ENCODE measurements at places on chromosomes 1 and 21.

DNA sequence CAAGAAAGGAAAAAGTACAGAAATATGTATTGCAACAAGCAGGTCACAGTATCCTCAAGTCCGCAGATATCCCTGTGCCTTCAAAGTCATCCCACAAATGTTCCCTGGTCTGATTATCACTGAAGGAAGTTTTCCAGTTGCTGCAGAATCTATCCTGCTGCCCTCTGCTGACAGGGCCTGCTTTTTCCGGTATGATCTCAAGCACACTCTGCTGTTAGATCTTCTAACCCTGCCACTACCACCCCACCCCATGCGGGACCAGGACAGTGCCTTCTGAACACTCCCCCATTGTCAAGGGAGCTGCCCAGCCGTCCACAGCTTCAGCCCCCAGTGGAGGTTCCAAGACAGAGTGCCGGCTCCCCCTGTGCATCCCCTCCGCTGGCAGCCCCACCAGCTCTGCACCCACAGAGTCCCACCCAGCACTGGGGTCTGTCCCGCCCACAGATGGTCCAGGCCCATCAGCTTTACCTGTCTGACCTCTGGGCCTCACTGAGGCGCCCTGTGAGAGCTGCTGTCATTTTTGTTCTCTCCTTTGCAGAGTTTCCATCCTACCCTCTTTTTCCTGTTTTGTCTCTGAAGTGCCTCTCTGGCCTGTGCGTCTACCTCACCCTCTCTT, 27.9 kb downstream of the FAM163A start:
- no peak for DNase-seq

GRCh38 chr1:24748191-24749121, 3.2 kb downstream of the CLIC4 start:
- DNase-seq: no peak

DNA sequence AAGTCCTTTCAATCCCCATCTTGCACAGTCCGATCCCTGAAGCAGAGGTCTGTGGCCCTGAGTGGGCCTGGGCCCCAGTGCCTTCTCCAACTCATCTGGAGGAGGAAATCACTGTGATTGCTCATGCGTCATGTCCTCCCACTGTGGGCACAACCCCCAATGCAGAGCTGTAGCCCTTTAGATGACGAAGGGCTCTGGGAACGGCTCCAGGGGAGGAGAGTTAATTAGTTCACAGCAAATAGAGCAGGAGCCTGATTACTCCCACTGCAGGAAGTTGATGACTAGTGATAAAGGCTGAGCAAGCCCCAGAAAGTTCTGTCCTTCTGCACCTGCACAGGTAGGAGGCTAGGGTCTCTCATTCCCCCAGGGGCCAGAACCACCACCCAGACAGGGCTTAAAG, 111.5 kb downstream of the CCDC185 start:
- DNase-seq: no peak

DNA sequence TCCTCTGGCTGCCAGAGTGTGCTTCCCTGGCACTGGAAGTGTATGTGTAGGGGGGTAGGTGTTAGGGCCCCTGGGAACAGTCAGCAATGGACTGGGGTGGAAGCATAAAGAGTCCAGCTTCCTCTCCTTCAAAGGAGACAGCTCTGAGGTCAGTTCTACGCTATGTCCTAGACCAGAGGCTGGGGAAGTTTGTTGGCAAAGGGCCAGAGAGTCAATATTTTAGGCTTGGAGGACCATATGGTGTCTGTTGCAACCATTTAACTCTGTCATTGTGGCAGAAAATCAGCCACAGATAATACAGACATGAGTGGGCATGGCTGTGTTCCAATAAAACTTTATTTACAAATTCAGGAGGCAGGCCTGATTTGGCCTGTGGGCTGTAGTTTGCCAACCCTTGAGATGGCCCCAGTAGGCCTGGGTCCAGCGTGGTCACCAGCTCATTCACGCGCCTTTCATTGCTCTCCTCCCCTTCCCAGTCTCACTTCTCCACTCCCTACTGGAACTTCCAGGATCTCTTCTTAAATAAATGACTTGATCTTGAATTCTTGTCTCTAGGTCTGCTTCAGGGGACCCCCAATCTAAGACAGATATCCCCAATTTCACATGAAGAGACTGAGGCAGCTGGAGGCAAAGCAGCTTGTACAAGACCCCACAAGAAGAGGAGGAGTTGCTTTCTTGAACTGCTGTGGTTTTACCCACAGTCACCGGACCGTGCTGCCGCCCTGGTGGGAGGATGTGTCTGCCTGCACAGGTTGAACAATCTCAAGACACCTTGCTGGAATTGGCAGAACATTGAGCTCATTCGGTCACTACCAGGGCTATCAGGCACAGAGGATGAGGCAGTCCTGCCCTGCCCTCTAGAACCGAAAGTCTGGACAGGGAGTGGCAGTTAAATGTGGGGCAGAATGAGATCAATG, 162.4 kb upstream of the POU3F1 start:
- no peak for DNase-seq

DNA sequence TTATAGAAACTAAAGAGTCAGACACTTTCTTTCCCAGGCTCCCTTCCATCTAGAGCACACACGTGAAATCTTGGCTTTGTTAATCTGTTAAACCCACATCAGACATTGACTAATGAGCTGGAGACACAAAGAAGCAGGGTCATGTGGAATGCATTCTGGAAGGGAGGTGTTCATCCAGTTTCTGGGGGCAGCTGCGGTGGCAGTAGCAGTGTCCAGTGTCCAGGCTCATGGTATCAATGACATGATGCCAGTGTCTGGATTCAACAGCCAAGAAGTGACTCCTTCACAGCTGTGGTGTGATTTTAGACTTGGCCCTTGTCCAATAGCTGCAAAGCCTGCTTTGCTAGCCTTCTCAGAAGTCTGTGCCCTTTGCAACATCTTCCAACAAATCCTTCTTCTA, 95.2 kb downstream of the NTPCR start:
- DNase-seq: no peak

- no peak for DNase-seq
These were observed 297.9 kb upstream of the GREM2 start for GRCh38 chr1:240909701-240910457.

- DNase-seq: no peak
These were observed 57.8 kb upstream of the CD1D start for GRCh38 chr1:158122833-158123388.

- no peak for DNase-seq
These were observed 66.3 kb upstream of the EDEM3 start for GRCh38 chr1:184820956-184821355.

- DNase-seq: no peak
These were observed 98.2 kb upstream of the USH2A start for GRCh38 chr1:216521477-216521876.

GRCh38 chr1:237901299-237901934, 10.7 kb upstream of the ZP4 start:
- no peak for DNase-seq

GRCh38 chr1:40338745-40339419, 21.8 kb upstream of the COL9A2 start:
- peak; percentile 93 for DNase-seq

GRCh38 chr1:237672748-237673147, 218.0 kb downstream of the ZP4 start:
- DNase-seq: no peak

GRCh38 chr1:7686301-7686850, 84.7 kb upstream of the VAMP3 start:
- DNase-seq: no peak

- no peak for DNase-seq
These were observed 114.6 kb downstream of the IER5 start for GRCh38 chr1:181202986-181203555.

DNA sequence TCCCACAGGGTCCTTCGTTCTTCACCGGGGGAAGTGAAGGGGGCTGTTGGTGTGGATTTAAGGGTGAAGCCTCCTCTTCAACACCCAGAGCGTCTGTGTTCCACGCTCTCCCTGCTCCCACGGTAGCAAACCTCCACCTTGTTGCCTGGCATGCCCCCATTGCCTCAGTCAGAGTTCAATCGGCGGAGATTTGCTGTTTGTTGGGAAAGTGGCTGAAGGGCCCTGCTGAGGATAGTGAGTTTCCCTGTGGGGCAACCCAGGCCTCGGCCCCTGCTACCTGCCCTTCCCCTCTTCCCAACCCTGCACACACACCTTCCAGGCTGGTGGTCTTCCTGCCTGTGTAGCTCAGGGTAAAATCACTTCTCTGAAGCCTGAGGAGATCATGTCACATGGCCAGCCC, 60.5 kb downstream of the TOR1AIP2 start:
- no peak for DNase-seq

- no peak for DNase-seq
These were observed 74.3 kb upstream of the COG2 start for GRCh38 chr1:230568008-230568407.

DNA sequence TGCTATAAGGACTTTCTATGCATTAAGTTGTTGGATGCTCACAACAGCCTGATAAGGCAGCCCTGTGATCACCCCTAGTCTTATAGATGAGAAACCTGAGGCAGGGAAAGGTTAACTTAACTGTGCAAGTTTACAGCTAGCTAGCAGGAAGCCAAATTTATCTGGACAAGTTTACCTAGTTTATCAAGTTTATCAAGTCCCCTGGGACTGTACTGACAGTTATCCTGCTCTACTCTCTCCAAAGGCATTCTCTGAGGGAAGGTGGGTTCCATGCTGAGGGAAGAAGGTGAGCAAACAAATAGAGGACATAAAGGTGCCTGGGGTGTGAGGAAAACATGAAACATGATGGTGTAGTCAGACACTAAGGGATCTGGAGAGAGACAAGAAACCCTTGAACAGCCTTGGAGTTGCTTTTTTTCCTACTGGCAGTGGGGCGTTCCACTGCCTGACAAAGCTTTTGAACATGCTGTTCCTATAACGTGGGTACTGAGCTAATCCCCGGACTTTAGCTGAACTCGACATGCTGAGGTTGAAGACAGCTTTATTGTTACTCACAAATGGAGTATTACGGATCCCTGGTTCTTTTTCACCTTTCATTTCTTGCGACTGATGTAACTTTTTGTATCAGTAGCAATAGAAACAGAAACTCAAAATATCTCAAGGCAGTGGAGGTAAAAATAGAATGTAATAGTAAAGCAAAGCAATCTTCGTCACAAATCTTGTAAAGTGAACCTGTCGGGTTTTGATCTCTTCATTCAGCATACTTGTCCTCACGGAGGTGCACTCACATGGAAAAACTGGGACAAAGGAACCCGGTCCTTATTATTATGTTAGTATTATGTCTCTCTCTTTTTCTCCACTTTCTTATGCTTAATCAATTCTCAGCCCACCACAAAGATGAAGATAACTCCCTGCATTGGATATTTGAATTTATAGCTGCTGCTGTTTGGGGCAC, 42.4 kb upstream of the ESRRG start:
- no peak for DNase-seq

DNA sequence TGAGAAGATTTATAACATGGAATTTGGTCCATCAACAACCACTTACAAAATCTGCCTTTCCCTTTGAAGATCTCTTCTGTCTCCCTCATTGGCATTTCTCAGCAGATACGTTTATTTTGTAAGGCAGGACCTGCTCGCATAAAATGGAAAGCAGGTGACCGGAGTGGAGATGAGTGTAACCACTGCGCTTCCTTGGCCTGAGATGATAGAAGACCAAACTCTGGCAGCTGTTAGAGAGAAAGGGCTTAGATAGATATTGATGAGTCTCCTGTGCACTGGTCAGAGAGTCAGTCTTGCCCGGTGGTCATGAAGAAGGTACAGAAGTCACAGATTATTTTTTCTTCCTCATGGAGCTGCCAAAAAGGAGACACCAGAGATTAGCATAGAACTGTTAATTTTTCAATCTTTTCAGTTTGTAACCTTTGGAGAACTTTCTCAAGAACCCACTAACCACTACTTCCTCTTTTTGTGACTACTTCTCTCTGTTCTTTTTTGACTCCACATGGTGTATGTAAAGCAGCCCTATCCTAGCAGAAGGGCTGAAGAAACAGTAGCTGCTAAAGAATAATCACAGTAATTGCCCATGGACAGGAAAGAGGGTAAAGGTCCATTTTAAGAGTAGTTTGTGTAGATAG, 47.6 kb downstream of the FCRL3 start:
- DNase-seq: peak; percentile 2

DNA sequence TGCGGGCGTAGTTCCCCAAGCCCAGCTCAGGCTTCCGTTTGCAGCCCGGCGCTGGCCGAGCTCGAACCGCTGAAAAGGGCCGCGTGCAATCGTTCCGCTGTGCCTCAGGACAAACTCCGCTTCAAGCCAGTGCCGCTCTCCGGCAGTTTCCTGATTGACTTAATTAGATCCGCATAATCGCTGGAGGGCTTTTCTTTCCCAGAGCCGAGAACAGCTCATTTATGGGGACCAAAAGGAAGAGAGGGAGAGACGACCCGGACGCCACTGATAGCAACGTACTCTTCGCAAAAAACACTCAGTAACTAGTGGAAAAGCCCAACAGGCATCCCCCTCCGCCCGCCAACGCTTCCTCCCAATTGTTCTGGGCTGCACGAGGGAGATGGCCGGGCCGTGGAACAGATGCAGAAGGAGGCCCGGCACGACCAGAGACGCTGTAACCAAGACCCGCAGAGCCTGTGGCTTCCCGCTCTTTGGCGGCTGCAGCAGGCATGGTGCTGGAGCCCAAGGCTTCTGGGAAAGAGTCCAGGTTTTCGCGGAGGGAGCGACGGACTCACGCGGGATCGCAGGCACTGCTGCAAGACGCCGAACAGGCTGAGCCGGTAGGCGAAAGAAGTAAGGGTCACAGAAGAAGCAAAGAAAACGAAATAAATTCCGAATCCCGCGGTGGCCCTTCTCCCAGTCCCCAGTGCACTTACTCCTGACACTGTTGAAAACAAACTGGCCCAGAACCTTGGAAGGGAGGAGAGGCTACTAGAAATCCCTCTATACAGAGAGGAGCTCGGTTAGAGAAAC, 3.6 kb upstream of the FOXD2 start:
- no peak for DNase-seq

DNA sequence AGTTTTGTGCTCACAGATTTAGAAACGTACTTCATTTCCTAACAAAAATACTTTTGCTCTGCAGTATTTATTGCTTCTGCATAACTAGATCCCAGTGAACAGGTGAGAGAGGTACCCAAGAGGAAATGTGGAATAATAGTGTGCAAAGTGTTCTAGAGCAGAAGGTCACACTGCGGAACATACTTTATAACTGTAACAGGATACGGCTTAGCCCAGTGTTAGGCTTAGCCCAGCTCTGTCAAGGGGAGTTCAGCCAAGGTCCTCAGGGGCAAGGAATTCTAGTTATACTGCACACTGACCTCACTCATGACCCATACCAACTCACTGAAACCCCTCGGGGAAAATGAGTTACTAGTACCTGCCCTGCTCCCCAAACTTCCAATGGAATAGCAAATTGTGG, 55.3 kb downstream of the PTPN14 start:
- no peak for DNase-seq

- DNase-seq: peak; percentile 27
These were observed 47.1 kb upstream of the PLA2G2C start for GRCh38 chr1:20233394-20233793.

- DNase-seq: peak; percentile 81
These were observed 8.5 kb downstream of the KYAT3 start for GRCh38 chr1:88983791-88984559.

- DNase-seq: no peak
These were observed 43.7 kb upstream of the COL6A1 start for GRCh38 chr21:45937721-45938452.

DNA sequence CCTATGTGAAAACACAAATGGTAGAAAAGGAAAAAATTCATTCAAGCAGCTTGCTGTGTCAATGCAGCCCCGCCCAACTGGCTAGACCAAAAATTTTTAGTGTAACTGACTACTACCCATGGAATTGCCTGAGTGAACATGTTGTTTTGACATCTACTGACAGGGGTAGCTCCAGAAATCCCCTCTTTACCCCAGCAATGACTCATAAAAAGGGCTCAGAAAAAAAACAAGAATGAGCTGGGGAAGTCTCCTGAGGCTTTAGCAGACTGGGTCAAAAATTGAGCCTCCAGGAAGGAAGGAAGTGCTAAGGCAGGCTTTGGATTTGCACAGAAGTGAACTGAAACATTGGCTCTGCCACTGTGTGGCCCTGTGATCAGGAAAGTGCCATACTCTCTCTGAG, 24.4 kb upstream of the FGGY start:
- no peak for DNase-seq
